ENCODE measurements at places on chromosomes 7 and 10. TPM values are rescaled to one million over a fixed set of nuclear protein-coding genes. Genes with fewer than 3 reads are reported as not detected.

NOS3 gene
- polyA plus RNA-seq = 0.51 TPM

- no peak for DNase-seq
Observed at GRCh38 chr7:15757041-15758000, 70.8 kb upstream of the MEOX2 start.

DNA sequence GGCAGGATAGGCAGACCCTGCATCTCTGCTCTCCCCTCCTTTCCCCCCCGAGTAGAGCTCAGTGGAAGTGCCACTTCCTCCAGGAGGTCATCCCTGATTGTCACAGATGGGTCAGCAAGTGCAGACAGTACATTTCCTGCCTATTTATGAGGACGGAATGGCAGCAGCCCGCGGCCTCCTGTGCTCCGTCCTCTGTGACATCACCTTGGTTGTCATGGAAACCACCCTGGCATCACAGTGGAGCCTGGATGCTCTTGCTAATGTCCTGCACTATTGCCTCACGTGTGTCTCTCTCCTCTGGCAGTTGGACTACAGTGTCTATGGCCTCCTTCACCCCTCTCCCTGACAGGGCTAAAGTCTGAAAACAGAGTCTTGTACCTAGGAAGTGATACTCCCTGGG, 148.6 kb downstream of the SH3PXD2A start:
- DNase-seq = no peak

FAM221A gene
- 0.94 TPM for polyA plus RNA-seq

DNA sequence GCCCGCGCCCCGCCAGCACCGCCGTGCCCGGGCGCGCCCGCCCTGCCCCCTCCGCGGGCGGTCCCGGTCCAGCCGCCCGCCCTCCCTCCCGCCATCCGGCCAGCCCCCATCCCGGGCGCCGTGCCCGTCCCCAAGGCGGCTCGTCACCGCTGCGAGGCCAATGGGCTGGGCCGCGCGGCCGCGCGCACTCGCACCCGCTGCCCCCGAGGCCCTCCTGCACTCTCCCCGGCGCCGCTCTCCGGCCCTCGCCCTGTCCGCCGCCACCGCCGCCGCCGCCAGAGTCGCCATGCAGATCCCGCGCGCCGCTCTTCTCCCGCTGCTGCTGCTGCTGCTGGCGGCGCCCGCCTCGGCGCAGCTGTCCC, at the start of gene HTRA1:
HTRA1 (plus strand) TSS at position 187 of the 362 bp plus-strand sequence; CDS start at position 287, 100 bp downstream.
- DNase-seq = peak; percentile 63

DNA sequence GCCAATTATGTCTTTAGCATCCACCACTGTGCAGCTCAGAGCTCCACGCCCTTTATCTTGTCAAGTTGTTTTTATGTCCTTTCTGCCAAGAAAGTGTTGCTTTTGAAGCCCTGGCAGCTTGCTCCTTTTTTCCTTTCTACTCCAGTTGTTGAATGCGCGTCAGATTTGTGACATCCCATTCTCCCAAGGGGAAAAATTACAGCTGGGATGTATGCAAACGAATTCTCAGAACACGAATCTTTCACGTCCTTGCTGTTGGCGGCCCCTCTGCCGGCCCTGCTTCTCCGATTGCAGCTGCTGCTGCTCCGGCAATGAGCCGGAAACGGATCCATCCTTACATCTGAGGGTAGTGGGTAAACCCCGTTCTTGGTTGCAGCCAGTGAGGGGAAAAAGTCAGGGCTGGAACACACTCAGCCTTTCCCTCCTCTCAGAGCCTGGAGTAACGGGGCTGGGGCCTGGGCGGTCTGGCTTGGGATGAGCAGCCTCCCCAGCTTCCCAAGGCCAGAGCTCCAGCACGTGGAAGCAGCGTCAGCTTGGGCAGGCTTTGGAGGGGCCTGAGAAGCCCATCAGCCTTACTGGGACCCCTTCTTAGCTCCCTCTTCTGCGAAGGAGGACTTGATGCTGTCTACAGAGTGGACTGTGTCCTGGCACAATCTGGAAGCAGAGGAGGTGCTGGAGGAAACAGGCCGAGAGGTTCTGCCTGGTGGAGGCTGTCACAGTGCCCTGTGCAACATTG, 79.0 kb upstream of the CHST15 start:
- no peak for DNase-seq

NHLRC2 gene
- polyA plus RNA-seq = 5.8 TPM

DNA sequence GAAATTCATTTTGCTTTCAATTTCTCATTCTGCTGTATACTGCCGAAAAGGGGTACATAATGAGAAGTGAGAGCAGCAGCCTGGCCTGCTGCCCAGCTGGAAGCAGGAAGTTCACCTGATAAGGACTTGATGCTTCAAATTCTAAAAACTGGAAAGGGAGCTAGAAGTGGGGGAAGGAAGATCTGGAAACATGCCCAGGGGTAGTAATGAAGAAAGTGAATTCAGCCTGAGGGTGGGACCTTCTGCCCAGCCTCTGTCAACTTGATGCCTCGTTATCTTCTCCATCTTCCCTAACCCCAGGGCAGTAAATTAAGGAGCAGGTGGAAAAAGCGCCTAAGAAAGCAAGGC, 69.4 kb downstream of the ARMH3 start:
- DNase-seq = no peak

ACTA2 gene
- polyA plus RNA-seq = 25.9 TPM

THAP5 gene
- polyA plus RNA-seq = 20.5 TPM

DNA sequence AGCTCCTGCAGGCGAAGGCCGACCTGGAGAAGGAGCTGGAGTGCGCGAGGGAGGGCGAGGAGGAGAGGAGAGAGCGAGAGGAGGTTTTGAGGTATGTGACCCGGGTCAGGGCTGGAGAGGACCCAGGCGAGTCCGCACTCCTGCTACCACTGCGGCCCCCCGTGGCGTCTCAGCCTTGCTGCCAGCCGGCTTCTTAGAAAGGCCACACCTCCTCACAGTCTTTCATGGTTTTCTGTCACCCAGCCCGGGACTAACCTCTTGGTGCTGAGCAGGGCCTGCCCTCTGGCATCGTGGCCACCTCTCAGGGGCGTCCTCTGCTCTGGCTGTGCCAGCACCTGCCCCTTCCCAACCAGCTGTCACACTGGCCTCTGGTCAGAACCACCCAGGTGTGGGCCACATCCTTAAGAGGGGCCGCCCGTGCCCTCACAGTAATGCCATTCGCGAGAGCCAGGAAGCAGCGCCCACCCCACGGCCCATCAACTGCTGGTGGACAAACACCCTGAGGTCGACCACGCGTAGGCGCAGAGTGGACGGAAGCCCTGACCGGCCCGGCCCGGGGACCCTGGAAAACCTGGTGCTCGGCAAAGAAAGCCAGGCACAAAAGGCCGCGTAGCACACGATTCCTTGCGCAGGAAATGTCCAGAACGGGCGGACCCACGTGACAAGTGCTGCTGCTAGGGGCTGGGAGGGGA, 34.4 kb downstream of the IQCE start:
- DNase-seq = no peak

FAM131B gene
- polyA plus RNA-seq = 0.16 TPM

DNA sequence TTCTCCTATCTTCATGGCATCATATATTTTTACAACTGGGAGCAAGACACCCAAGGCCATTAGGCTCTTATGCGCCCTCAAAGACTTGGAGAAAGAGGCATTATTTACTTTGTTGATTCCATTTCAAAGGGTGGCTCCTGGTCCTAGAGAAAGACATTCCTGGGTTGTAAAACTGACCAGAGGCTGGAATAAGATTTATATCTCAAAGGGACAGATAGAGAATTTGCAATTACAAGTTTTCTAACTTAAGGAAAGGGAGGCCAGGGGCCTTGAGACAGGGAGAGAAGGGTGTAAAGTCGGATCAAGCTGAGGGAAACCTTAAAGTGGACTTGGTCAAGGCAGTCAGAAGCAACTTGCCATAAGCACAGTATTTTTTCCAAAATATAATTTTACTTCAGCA, 1086.0 kb downstream of the SORCS3 start:
- no peak for DNase-seq

DNA sequence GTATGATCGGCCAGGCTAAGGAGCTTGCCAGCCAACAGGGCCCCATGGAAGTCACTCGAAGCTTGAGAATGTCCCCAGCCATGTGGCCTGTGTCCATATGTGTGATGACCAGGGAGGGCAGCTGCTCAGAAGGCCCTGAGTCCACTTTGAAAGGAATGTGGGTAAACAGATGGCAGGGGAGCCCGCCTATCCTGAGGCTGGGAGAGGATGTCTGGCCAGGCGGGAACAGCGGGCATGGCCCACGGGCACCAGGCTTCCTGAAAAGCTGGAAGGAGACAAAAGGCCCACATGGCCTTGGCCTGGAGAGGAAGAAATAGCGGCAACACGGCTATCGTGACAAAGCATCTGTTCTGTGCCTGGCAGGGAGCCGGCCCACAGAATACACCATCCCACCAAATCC, 137.9 kb upstream of the PPIF start:
- no peak for DNase-seq

DNA sequence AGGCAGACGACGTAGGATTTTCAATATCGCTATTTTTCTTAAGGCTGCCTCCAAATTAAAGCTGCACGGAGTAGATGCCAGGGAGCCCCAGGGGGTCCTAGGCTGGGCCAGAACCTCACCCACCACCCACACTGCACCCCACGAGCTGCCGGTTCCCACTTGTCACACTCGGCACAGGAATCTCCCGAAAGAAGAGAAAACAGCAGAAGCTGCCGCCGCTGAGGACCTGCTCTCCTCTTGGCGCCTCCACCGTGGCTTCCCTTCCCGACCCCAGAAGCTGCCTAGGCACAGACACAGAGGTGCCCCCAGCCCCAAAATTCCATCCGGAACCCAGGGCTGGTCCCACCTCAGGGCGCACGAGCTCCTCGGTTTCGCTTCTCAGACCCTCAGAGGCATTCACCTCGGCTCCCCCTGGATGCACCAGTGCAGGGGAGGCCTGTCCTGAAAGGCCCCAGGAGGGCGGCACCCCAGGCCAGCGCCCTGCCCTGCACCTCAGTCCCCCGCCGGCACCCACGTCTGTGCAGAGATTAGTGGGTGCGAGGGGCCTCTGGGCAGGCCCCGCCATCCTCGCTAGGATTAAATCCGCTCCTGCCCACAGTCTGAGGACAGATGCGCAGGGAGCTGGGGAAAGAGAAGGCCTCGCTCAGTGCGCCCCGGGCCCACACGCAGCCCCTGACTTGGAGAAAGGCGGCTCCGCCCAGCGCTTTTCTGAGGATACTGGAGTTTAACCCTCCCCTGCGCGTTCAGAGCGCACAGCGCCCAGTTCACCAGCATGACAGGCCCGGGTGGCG, 99.2 kb downstream of the PTPRN2 start:
- DNase-seq = no peak

DNA sequence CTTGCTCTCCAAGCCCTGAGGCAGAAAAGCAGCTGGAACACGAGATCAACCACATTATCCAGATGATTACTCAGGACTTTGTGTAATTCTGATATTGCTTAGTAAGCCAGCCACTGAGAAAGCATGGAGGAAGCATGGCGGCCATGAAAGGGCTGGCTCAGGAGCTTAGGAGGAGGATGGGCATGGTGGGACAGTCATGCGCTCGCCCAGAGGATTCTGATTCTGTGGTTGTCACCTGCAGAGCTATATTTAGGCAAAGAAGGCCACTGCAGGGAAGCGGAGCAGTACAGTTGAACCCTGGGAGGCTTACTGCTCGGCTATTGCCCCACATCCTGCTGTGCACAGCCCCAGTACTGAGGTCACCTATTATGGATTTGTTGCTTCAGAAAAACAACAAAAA, 128.8 kb upstream of the DNAJB12 start:
- no peak for DNase-seq

GRCh38 chr10:125064681-125065492, 95.5 kb downstream of the CTBP2 start:
- DNase-seq = no peak

GRCh38 chr10:132938472-132939339, 3.7 kb downstream of the CFAP46 start:
- DNase-seq = no peak

CRYGN gene
- polyA plus RNA-seq = not detected

GRCh38 chr7:41629711-41630111, 73.2 kb downstream of the INHBA start:
- no peak for DNase-seq

DNA sequence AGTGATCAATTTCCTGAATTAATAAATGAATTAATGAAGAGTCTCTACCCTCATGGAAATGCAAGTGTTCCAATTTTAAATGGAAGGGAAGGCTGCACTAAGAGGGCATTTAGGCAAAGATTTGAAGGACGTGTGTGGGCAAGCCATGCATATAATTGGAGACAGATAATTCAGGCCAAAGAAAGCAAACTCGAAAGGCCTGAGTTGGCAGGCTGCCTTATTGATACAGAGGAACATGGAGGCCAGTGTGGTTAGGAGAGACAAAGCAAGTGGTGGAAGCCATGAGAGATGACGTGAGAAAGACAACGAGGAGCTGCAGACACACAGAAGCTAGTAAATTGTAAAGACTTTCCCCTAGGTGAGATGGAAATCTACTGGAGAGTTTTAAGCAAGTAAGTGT, 15.4 kb upstream of the PCLO start:
- no peak for DNase-seq

PLEKHS1 gene
- 0.08 TPM for polyA plus RNA-seq

- peak; percentile 34 for DNase-seq
Observed at GRCh38 chr7:29607889-29608288, 44.3 kb downstream of the PRR15 start.

DNA sequence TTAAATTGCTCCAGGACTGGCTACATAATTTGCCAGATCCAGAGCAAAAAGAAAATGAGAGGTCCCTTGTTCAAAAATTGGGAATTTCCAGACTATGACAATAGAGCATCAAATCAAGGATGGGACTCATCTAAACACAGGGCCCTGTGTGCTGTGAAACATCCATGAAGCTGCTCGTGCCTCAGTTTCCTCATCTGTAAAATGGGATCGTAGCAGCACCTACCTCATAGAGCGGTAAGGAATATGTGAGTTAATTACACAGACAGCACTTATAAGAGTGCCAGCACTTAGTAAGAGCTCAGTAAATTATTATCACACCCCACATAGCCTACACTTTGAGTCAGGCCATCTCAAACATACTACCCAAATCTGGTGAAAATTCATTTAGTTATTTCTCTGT, 135.9 kb upstream of the RHEB start:
- no peak for DNase-seq

DNA sequence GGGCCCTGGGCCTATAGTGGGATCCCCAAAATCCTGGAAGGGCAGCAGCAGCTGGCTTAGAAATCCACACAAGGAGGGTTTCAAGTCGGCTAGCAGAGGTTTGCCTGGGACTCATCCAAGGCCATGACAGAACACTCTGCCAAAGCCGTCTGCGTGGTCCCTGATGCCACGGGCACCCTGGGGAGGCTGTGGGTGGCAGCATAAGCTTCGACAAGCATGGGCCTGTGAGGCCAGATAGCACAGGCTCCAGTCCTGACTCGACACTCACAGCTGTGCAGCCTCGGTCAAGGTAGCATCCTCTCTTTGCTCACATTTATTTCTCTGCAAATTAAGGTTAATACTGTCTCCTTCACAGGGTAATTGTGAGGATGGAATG, 138.3 kb downstream of the JCAD start:
- DNase-seq = no peak

- no peak for DNase-seq
Observed at GRCh38 chr10:116848944-116849247, 403 bp upstream of the ENO4 start.

VWDE gene
- 0.59 TPM for polyA plus RNA-seq

- no peak for DNase-seq
Observed at GRCh38 chr7:1679326-1679965, 9.4 kb downstream of the ELFN1 start.

- DNase-seq = no peak
Observed at GRCh38 chr10:24418532-24418931, 209.6 kb downstream of the KIAA1217 start.
